CD8-positive, alpha-beta memory T cell (primary cell): ENCODE measurements at places on chromosomes 2 and 18. TPM values are rescaled to one million over a fixed set of nuclear protein-coding genes. Genes with fewer than 3 reads are reported as not detected.

SGO2 gene
- total RNA-seq, result 19.9 TPM

ZSCAN30 gene
- total RNA-seq, result 10.8 TPM

ADGRF3 gene
- 4.0 TPM for total RNA-seq

LAMA3 gene
- not detected for total RNA-seq

SPP2 gene
- total RNA-seq, result not detected

TMEM37 gene
- not detected for total RNA-seq

FRZB gene
- total RNA-seq, result not detected

CYTIP gene
- total RNA-seq, result 202 TPM

EIF2B4 gene
- 46.6 TPM for total RNA-seq

SCYGR6 gene
- total RNA-seq, result not detected
